ENCODE measurements at places on chromosomes 16 and 17.
A peak's percentile ranks its signal among the peaks of the same experiment; 100 is the strongest.

DNA sequence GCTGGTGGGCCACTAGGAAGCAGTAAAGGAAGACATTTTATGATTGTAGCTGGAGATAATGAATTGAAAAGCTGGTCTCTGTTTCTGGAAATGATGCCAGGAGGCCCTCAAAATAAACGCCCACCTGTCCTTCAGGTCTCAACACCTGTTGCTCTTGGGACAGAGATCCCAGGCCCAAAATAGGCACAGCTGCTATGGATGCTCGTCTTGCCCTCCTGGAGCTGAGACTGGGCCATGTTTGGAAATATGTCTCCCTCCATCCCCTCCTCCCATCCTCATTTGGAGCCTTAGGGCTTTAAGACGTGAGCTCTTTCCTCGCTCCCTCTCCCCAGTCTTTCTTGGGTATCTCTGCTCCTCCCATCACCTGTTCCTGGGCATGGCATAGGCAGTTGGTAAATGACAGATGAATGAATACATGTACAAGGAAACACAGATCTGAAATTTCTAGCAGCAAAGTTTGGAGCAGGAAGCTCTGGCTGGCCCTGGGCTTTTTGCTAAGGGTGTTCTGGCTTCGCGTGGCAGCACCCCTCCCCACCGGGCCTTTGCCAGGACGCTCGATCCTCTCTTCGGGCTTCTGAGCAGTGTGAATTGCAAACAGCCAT, 33.3 kb downstream of the MYH3 start:
- DNase-seq = no peak

DNA sequence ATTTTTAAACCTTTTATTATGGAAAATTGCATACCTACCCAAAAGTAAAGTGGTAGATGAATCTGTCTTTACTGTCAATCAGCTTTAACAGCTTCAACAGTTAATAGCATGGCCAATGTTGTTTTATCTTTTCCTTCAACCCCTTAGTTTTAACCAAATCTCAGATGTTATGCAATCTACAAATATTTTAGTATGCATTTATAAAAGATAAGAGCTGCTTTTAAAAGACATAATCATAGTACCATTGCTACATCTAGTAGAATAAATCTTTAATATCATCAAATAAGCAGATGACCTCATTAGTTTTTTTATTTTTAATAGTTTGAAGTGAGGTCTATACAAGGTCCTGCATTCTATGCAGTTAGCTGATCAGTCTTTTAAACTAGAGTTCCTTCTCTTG, 37.9 kb downstream of the MAP2K4 start:
- DNase-seq = no peak

DNA sequence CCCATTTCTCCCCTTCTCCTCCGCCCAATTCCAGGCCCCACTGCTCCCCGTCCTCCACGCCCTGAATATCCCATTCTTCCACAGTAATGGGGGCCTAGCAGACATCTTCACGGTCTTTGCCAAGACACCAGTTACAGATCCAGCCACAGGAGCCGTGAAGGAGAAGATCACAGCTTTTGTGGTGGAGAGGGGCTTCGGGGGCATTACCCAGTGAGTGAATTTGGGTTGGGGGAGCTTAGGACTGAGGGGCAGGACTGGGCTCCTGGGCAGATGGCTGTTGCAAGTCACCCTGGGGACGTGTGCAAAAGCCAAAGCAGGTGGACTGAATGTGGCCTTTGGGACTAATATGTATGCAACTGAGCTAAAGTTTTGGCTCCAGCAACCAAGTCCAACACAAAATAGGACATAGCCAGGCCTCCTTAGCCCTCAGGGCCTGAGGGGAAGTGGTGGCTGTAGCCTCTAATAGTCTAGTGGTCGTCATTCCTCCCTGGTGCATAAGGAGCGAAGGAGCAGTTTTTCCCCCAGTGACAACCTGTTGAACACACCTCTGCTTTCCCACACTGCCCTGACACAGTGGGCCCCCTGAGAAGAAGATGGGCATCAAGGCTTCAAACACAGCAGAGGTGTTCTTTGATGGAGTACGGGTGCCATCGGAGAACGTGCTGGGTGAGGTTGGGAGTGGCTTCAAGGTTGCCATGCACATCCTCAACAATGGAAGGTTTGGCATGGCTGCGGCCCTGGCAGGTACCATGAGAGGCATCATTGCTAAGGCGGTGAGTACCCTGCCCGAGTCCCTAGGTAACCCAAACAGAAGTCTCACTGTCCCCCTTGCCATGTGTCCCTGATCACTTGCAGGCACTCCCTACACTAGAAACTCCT, 2.6 kb downstream of the ACADVL start:
- no peak for DNase-seq

DNA sequence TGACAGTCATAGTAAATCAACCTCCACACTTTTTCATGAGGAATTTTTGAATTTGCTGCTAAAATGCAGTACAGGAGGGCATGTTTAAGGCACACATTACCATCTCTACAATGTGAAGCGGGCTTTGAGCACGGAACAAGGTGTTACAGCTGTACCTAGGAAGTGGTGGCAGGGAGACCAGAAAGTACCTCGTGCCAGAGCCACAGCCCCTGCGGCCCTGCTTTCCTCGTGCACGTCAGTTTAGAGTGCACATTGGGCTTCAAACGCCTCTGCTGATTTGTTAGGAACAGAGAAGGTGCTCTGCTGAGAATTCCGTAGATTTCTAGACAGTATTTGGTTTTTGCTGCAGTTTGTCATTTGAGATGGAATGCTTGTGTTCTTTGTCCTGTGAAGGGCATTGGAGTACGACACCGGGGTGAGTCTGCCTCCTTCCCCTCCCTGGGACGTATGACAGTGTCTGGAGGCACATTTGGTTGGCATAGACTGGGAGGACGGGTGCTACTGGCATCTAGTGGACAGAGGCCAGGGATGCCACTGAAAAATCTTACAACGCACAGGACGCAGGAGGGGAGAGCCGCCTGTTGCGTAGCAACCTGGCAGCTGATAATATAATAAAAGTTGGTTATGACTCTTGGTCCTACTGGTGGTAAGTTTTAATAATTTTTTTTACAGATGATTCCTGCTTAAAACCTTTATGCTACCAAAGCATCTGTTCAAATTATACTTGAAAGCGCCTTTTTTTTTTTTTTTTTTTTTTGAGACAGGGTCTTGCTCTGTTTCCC, 9.1 kb downstream of the FOXK2 start:
- no peak for DNase-seq

- DNase-seq = no peak
Measured at GRCh38 chr16:49615576-49615975, 240.3 kb downstream of the ZNF423 start.

- DNase-seq = no peak
Measured at GRCh38 chr16:56732832-56733231, 2.9 kb downstream of the NUP93 start.

- DNase-seq = no peak
Measured at GRCh38 chr16:69741519-69741918, 13.2 kb downstream of the NOB1 start.

DNA sequence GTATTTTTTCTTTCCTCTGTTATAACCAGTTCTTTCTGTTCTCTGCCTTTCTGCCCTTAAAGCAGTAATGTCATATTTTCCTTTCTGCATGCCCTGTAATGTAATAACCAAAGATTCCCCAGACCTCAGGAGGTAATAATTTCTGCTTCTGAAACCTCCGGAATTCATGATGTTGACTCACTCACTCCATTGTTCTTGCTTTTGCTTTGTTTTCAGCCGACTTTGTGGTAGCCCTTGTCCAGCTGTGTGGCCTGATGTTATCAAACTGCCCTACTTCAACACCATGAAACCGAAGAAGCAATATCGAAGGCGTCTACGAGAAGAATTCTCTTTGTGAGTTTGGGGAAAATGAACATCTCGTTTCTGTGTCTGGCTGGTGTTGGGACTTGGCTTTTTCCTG, 55.9 kb downstream of the CDK12 start:
- DNase-seq = no peak

- DNase-seq = peak; percentile 73
Measured at GRCh38 chr16:3654249-3654991, at the start of gene DNASE1. Gene DNASE1, plus strand, starts transcription at chr16:3654691. Its CDS starts 683 bp downstream, at chr16:3655374.

DNA sequence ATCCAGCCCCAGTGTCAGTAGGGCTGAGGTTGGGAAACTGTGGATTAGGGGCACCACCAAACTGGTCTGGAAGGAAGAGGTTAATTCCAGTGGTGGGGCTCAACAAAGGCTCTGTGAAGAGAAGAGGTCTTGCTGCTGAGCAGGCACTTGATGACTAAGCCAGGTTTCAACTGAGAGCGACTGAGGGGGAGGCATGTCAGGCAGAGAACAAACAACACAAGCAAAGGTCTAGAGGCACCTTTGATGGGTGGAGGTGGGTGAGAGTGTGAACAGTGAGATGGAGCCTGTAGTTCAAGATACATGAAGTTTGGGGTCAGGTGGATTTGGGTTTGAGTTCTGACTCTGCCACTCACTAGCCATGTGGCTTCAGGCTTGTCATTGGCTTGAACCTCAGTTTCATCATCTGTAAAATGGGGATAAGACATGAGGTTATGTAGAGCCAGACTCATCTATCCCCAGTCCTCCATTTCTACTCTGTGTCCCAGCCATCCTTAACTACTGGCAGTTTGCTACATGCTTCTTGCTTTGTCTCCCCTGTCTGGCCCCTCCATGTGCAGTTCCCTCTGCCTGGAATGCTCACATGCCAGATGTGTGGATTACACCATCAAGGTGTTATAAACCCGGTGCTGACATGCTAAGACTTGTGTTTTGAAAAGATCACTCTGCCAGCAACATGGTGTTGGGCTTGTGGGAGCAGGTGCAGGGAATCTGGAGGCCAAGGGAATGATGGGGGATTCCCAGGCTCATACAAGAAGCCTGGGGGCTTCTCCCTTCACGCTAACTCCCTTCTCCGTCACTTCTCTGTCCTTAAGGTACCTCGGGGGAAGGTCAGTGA, 3.0 kb upstream of the RMI2 start:
- no peak for DNase-seq

- no peak for DNase-seq
Measured at GRCh38 chr17:83103200-83103942, 24.0 kb downstream of the METRNL start.

- no peak for DNase-seq
Measured at GRCh38 chr16:23821875-23822688, 13.7 kb upstream of the PRKCB start.

DNA sequence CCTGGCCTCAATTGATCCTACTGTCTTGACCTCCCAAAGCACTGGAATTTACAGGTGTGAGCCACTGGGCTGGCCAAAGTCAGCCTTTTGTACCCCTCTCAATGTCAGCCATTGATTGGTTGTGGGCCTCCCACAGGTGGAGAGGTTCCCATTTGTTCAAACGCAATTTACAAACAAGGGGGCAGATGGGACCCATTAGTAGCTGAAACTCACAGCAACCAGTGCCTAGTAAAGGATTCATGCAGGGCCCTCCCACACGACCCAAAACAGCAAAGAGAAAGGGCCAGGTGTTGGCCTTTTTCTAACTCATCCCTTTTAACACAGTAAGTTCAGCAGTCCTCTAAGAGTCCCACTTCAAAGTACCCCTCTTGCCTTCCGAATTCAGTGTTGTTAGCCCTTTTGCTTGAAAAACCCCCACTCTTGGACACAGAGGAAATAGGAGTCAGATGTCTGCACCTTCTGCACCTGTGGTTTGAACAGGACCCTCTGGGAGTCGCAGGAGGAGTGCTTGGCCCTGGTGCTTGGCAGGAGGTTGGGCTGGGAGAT, 89.2 kb downstream of the PITPNC1 start:
- DNase-seq = peak; percentile 13

DNA sequence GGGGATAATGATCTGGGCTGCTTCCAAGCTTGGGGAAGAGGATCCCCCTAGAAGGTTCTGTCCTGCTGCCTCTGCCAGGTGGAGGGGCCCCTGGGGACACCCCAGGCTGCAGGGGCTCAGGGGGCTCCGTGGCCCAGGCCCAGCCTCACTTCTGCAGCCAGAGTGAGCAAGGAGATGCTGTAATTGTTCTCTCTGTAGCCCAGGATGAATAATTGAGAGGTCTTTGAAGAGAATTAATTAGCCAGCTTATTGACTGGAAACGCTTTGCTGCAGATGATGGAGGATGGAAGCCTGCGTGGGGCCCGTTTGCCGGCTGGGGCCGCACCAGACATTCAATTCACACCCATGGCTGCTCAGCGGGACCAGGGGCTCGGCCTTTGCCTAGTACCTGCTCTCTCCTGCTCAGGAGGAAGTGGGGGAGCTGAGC, 38.5 kb downstream of the TMEM235 start:
- no peak for DNase-seq

- DNase-seq = no peak
Measured at GRCh38 chr16:9429646-9430330, 338.3 kb downstream of the HAPSTR1 start.

GRCh38 chr17:49015924-49016774, 19.0 kb downstream of the IGF2BP1 start:
- no peak for DNase-seq

DNA sequence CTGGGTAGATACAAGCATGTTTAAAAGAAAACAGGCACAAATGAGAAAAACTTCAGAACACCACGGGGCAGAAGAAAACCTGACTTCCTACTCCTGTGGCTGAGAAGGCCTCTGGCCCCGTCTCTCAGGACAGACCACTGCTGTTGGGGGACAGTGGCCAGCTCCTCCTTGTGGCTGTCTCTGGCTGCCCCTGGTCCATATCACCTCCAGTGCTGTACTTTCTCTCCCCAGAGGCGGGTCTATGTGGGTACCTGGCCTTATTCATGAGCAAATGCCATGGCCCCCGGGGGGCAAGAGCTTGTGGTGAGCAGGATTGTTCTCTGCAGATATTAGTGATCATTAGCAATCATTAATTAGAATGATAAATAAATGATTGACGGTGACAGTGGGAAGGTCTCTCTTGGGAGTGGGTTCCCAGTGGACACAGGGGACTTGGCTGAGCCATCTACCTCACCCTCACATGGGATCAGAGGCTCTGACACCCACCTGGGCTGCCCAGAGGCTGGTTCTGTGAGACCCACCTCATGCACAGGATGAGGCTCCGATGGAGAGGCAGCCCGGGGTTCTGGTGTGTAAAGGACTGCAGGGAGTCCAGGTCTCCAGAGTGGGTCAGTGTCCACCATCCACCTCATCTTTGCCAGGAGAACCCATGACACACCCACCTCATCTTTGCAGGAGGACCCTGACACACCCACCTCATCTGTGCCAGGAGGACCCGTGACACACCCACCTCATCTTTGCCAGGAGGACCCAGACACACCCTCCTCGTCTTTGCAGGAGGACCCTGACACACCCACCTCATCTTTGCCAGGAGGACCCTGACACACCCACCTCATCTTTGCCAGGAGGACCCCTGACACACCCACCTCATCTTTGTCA, 30.6 kb upstream of the CBFA2T3 start:
- DNase-seq = peak; percentile 54

DNA sequence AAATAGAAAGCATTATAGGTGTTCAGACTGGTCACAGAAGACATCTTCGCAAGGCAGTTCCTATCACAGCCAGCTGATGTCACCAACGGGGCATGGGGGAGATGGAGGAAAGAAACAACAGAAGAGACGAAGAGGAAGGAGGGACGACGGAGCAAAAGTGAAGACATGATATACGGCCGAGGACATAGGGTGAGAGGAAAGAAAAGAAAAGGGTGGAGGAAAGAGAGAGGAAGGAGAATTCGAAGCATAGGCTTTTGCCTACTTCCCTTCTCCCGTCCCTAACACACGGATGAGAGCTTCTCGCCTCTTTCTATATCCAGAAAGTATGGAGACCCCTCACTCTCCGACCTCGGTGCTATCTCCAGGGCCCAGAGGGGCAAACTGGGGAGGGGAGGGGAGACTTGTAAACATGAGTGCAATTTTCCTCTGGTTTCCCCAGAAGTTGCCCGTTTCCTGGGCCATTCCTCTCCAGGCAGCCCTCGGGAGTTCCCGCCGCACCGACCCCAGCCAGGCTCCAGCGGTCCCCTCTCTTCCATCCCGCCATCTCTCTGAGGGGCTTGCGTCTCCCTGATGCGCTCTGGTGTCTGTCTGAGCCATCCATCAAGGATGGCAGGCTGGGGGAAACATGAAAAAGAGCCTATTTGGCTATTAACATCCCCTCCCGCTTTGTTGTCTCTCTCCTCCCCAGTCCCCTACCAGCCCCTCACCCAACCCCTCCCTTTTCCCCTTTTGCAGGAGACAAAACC, 26.0 kb downstream of the COPZ2 start:
- no peak for DNase-seq
